ENCODE measurements at places on chromosomes 1 and 21.
A peak's percentile ranks its signal among the peaks of the same experiment; 100 is the strongest.

- no peak for DNase-seq
These were observed 595 bp downstream of the EXOC8 start for GRCh38 chr1:231337043-231337471.

- DNase-seq: no peak
These were observed 12.8 kb downstream of the CASQ2 start for GRCh38 chr1:115755456-115756370.

DNA sequence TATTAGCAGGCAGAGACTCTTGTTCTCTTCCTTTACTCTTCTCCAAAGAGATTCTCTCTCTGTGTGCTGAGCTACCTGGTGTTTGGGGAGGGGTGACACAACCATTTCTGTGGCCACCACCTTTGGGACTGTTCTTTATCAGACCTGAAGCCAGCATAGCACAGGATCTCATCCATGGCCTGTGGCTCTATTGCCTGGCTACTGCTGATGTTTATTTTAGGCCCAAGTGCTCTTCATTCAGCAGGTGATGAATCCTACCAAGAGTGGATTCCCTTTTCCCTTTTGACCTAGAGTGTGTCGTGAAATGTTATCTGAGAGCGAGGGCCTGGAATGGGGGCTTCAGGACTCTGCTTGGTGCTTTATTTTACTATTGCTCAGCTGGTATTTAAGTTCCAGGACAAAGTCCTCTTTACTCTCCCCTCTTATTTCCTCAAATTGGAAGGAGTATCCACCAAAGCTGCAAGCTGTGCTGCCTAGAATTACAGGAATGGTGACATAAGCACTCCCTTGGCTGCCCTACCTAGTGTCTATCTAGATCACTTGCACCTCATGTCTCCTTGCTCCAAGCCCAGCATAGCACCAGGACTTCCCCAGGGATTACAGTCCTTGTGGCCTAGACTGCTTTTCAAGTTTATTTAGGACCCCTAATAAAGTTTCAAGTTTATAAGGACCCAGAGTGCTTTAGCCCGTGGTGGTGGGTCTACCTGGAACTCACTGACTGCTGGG is 94.7 kb upstream of the GPR52 start:
- no peak for DNase-seq

DNA sequence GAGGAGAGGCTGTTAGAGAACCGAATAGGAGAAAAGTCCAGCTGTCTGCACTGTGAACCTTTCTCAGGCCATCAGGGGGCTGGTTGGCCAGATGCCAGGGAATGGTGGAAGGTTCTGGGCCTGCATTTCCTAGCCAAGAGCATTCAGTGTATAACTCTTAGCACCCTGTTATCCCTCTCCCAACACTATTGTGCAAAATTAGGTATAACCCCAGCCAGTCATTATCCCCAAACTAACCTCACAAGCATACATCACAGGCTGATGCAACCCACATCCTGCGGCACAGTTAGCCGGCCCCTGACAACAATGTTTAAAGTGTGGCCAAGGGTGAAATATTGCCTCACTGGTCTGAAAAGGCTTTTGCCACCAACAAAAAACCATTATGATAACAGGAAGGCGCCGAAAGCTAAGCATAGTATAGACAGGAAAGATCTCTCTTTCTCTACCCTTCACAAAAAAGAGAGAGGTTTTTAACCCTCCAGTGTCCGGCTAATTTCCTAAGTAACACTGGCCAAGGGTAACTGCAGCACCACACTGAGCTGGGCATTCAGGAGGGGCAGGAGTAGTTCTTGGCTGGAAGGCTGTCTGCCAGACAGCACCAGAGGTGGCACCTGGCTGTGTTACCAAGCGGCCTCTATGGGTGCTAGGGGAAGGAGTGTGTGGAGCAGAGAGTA is 77.3 kb upstream of the BCAR3 start:
- no peak for DNase-seq

GRCh38 chr1:223525957-223526356 is 132.7 kb downstream of the CCDC185 start:
- DNase-seq: no peak

GRCh38 chr21:32949701-32950100 is 76.0 kb upstream of the OLIG2 start:
- DNase-seq: peak; percentile 26

DNA sequence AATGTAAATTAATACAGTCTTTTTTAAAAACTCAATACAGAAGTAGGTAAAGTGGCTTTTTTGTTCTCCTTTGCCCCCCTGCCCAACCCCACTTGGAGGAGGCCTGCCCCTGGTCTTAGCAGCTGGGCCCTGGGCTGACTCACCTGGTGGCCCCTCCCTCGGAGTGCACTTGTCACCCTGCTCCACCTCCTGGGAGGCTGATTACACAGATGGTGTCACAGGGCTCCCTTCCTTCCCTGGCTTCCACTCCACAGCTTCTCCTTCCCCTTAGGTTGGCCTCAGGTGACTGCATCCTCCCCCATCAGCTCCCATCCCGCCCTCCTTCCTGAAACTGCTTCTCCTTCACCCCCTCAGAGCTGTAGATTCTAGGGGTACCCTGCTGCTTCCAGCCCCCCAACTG is 11.7 kb upstream of the CAPN9 start:
- no peak for DNase-seq
